GM12864 (cell line): ENCODE measurements at places on chromosomes 7 and 10.

DNA sequence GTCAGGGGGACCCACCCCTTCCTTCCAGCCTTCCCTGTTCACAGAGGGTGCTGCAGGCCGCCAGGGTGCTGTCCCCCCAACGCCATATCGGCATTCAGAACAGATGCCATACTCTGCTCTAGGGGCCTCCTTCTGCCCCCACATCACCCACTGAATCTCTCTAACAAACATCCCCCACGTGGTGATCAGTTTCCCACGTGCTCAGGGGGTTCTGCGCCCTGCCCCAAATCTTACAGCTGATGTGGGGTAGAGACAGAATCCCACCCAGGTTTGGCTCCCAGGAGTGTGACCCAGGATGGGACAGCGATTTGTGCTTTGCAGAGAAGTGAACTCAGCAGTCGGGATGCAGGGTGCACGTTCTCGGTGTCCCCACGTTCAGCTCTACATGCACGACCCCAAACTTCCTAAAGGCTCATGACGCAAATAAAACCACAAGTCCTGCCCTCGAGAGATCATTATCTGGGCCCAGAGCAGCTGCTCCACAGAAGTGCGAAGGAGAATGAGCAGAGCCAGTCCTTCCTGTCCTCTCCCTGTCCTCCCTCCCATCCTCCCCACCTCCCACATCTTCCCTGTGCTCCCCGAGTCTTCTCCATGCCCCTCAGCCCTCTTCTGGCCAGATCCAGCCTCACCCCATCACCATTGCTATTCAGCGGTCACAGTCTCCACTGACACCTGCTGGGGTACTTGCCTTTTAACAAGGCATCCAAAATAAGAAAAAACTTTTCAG, 423.4 kb downstream of the DNAJB6 start:
- DNase-seq, result no peak

DNA sequence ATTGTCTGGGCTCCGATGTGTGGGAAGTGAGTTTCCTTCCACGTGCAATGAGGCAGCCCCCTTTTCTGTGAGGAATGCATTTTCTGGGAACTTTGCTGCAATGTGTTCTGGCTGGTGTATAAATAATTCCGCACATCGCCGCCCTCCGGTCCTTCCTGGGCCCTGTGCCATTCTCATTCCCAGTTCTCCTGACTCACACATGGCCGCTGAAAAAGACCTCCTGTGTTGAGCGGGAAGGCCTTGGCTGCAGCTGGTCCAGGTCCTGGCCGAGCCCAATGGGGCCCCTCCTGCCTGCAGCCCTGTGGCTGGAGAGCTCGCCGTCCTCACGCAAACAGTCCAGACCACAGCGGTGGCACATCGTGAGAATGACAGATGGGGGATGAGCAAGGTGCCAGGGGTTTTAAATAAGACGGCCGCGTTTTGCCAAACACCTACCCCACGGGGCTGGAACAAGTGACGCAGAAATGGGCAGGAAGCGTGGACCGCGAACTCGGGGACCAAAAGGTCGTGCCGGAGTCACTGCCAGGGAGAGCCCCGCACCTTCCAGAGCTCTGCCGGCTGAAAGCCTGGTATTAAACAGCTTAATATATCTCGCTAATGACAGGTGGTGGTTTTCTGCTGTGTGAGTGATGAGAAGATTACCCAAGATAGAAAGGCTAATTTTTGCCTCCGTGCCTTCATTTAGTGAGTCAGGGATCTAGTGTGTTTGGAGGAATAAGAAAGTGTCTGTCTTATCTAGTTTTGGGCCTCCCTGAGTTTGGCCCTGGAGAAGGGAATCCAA, 37.0 kb downstream of the FAM20C start:
- no peak for DNase-seq

- no peak for DNase-seq
Measured at GRCh38 chr10:90530521-90530920, 327.3 kb downstream of the HTR7 start.

DNA sequence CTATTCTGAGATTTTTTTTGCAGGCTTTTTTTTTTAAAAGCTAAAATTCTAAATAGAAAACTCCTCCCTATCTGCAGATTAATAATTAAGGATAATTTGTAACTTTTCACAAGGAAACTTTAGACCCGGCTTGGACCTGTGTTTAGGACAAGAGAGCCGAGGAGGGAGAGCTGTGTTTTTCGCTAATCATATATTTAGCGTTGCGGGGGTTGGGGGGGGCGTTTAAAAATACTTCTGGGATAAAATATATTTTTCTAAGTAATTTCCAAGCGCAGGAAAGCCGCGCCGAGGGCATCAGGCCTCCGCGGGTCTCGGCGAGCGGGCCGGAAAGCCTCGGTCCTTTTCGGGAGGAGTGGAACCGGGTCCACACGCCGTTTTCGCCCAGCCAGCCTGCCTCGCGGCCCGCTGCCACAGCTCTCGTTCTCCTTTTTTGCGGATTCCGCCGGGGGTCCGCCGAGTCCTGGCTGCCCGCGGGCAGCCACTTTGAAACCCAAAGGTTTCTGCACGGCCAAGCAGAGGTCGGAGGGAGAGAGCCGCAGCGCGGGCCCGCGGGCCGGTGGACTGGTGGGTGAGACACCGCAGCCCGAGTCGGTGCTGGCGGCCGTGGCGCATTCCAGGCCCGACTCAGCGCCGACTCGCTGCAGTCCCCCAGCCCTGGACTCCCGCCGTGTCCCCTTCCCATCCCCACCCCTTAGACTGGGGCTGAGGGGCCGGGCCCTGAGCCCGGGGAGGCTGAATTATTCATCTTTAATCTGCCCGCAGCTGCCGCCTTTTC, 2.3 kb downstream of the PAX2 start:
- DNase-seq, result no peak

- DNase-seq, result no peak
Measured at GRCh38 chr7:90570373-90570959, 25.7 kb upstream of the CDK14 start.

DNA sequence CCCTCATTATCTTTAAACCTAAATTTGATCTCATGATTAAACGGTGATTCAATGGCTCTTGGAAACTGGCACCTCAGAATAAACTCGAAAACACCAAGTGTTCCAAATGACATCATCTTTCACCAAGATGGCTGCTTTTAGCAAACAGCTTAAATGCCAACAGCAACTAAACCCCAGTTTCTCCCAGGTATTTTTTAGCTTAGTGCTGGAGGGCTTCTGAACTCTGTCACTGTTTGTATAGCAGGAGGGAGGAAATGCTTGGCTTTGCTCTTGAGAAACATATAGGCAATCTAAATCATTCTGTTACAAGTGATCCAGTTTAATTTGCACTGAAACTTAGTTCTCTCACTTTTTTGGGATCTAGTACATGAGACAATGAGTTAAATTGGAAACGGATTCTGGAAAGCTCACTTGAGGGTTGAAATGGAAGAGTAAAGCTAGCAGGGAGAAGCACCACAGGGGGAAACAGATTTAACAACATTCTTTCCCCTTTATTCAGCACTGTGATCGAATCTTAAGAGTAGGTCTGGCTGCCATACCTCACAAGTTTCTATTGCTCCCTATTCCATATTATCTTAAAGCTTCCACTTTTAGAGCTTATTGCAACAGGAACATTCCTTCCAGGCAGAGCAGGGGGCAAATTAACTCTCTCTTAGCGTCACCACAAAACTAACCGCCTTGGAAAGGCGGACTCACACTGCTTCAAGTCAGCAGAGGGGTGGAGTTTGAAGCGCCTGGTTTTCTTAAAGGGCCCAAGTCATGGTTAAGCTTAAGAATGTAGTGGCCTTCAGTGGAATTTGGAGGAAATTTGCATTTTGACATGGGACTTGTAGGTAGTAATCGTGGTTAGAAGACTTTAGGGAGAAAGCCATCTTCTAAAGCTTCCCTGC, 1.8 kb upstream of the CCDC6 start:
- no peak for DNase-seq

DNA sequence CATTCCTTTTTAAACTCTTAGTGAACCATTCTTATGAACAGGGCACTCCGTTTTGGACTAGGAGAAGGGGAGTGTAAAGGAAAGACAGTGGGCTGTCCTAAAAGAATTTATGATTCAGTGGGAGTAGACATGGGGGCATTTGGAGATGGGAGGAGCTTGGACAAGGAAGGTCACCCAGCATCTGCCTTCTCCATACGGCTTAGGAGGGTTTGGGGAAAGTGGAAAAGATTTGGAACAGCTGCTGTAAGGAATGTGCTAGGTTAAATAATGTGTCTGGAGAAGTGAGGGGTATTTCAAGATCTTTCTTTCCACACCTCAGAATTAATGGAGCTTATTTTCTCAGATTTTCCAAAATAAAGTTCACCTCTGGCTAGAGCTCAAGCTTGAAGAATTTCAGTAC, 24.0 kb downstream of the SLC35G1 start:
- no peak for DNase-seq

DNA sequence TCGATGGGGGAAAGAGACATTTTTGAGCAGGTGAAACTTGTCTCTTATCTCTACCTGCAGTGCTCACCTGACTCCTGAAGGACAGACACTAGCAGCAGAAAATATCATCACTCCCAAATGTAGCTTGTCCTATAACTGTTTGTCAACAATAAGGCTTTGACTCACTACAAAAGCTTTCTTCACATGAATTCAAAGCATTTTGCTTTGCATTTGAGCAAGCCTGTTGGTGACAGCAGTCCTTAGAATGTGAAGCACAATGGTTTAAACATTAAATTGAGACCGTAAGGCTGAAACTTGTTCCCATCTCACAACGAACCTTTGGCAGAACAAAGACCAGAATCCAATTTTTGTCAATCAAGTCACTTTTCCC, 30.6 kb upstream of the ZNRF2 start:
- DNase-seq, result no peak
